ENCODE measurements at places on chromosomes 7 and 10.

GRCh38 chr7:145224775-145225174, 388.9 kb upstream of the TPK1 start:
- DNase-seq: no peak

DNA sequence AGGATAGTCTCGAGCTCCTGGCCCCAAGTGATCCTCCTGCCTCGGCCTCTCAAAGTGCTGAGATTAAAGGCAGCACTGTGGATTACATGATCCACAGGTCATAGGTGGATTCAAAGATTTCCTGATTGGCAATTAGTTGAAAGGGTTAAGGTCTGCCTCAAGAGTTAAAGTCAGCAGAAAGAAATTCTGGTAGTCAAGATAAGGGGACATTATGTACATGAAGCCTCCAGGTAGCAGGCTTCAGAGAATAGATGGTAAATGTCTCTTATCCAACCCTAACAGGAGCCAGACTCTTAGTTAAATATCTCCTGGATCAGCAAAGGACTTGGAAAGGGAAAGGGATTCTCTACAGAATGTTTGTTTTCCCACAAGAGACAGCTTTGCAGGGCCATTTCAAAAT, 93.7 kb downstream of the SKIDA1 start:
- no peak for DNase-seq

DNA sequence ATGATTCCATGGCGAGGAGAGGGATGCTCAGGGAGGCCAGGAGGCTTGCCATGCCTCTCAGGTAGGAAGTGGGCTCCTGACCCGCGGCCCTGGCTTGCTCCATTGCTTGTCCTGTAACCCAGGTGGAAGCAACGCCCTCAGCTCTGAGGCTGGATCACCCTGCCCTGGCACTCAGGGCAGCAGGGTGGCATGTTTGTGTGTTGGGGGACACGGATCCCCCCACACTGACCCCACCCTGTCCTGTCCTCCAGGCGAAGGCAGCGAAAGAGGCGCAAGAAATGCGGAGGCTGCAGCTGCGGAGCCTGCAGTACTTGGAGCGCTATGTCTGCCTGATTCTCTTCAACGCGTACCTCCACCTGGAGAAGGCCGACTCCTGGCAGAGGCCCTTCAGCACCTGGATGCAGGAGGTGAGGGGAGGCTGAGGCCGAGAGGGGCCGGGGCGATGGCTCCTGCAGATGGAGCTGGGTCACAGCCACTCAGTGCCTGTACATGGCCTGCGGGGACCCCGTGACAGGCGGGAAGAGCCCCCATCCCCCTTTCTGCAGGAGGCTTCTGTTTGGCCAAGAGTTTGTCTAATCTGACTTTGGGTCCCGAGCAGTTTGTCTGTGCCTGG, 38.3 kb downstream of the PRF1 start:
- no peak for DNase-seq

GRCh38 chr7:116167177-116167576, 43.2 kb upstream of the TES start:
- DNase-seq: no peak

GRCh38 chr10:83075016-83075814, 1064.1 kb upstream of the GHITM start:
- DNase-seq: no peak
